Activated CD4-positive, CD25-positive, alpha-beta regulatory T cell (primary cell): ENCODE measurements at places on chromosomes 7 and 10.

- no peak for DNase-seq
These were observed 101.1 kb downstream of the PRKAG2 start for GRCh38 chr7:151775547-151776443.

GRCh38 chr7:158033196-158033595 is 554.4 kb downstream of the PTPRN2 start:
- no peak for DNase-seq

DNA sequence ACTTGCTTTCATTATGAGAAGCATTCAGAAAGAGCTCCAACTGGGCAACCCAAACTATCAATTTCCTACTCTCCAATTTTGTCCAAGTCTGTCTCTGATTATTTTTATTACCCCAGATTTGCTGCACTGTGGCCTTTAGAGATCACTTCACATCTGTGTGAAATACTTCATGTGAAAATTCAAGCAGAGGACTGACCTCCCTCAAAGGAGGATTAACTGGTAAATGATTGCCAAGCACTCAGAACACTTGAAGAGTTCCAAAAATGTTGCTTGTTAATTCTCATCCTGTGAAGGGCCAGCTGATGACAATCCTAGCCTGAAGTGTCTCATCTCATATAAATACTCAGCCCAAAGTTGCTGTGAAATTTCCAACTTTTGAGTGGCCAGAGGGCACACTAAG is 182.8 kb upstream of the DGKB start:
- no peak for DNase-seq

- DNase-seq: no peak
These were observed 227.2 kb upstream of the ADARB2 start for GRCh38 chr10:1964476-1964875.

GRCh38 chr10:120770496-120770895 is 80.7 kb upstream of the WDR11 start:
- DNase-seq: no peak

DNA sequence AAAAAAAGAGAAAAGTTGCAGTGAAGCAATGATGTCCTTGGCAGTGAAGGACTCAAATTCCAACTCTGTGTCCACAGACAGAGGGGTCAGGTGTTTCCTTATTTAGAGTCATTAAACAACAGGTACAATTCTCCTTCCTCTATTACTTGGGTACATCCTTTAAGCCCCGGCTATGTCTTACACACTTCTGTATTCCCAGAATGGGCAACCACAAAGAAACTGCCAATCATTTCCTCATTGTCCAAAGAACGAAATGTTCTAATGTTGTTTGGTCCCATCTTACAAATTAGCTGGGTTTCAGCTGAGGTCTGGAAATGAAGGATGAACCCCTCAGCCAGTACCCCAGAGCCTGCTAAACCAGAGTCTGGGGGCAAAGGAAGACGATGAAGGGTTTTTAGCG is 59.5 kb downstream of the GRB10 start:
- DNase-seq: no peak

- DNase-seq: no peak
These were observed 610.2 kb downstream of the AUTS2 start for GRCh38 chr7:70208236-70209063.

GRCh38 chr10:6400331-6400730 is 179.7 kb downstream of the PRKCQ start:
- DNase-seq: no peak

- DNase-seq: no peak
These were observed 54.6 kb downstream of the TEX36 start for GRCh38 chr10:125628104-125629049.

GRCh38 chr7:45163692-45164052 is 6.1 kb downstream of the RAMP3 start:
- DNase-seq: no peak
